ENCODE measurements at places on chromosomes 5 and 9.

DNA sequence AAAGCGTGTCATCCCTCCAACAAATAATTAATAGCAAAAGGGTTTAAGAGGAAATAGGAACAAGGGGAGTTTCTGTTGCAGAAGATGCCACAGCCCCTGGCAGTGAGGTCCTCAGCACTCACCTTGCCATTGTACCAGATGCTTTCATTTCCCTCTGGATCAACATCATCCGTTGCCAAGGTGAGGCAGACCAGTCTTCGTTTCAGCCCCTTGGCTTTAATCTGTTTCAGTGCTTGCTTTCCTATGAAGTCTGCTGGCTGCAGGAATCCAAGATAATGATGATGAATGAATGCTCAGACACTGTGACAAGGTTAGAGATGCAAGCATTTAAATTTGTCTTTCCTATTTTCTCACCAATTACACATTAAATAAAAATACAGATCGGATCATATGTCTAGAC is 20.0 kb upstream of the ARSB start:
- DNase-seq, result no peak

DNA sequence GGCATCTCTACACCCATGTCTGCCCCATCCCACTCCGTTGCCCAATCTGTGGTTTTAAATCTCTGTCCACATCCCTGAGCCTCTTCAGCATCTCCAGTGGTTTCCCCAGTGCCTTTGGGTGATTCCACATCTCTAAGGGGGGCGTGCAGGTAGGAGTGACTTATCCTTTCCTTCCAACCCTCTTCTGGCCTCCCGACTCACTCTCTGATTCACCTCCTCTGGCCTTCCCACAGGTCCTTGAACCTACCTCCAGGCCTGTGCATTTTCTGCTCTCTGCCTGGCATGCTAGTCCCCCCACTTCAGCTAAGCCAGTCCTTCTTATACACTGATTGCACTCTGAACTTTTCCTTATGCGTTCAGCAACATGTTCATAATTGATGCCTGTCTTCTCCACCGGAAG is 99.0 kb downstream of the RALGPS1 start:
- no peak for DNase-seq

- DNase-seq, result no peak
Measured at GRCh38 chr9:70479880-70480291, 65.4 kb upstream of the KLF9 start.

GRCh38 chr9:17361378-17361777 is 217.5 kb upstream of the SH3GL2 start:
- no peak for DNase-seq

DNA sequence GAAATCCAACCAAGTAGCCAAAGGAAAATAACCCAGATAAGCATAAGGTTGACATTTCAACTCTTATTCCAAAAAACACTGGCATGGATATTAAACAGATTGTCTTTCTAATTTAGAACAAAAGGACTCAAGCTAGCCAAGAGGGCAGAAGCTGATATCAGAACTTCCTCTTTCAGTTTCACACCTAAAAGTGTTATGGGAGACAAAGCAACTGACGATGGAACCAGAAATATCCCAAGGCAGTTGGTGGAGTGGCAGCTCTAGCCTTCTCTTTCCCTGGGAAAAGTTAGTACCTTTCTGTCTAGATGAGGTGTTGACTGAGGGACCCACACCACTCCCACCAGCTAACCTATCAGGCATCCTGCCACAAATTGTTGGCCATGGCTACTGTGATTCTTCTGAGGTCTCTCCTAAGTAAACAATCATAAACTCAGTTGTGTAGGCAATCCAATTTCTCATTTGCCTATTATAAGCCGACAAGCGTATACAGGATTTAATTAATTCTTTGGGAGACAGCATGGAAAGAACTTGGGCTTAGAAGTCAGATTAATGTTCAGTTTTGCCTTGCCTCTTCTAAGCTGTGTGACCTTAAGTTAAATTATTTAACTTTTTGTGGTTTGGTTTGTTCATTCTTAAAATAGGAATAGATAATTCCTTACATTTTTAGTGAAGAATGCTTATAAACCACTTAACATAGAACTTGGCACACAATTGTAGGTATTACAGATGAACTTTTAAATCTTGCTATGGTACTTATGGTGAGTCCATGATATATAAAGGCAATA is 110.9 kb upstream of the ADAMTSL1 start:
- peak; percentile 2 for DNase-seq

DNA sequence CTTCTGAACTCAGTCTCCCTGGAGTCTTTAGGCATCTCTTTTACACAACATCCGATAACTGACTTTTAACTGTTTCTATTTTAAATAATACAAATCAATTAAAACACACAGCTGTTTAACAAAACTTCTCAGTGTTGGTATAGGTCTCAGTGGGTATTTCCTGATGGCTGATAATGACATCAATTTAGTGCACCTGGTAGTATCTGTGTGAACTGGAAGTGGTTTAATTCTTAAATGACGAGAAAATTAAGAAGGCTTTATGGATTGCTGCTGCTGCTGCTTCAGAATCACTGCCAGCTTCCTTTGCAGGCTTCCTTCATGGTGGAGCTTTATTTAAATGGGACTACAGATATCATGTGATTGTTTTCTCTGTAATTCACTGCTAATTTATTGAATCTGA is 92.3 kb downstream of the RPS23 start:
- no peak for DNase-seq

DNA sequence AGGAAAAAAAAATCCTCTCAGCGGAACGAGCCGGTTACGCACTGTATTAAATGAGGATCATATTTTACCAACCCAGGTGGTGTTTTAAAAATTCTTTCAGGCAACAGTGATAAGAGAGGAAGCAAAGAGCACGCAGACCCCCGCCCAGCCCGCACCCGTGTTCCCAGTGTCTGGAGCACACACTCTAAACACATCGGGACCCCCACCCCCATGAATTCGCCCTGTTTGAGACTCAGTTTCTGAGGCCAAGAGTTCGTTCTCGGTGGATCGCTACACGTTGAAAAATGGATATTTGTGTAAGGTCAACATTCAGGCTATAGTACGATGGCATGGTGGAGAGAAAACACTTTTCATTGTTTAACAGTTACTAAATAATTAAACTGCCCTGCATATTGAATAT is 196.3 kb downstream of the MEF2C start:
- no peak for DNase-seq

- no peak for DNase-seq
Measured at GRCh38 chr9:14935106-14935751, 25.0 kb upstream of the FREM1 start.

GRCh38 chr5:110371725-110372041 is 354.8 kb downstream of the TMEM232 start:
- no peak for DNase-seq

DNA sequence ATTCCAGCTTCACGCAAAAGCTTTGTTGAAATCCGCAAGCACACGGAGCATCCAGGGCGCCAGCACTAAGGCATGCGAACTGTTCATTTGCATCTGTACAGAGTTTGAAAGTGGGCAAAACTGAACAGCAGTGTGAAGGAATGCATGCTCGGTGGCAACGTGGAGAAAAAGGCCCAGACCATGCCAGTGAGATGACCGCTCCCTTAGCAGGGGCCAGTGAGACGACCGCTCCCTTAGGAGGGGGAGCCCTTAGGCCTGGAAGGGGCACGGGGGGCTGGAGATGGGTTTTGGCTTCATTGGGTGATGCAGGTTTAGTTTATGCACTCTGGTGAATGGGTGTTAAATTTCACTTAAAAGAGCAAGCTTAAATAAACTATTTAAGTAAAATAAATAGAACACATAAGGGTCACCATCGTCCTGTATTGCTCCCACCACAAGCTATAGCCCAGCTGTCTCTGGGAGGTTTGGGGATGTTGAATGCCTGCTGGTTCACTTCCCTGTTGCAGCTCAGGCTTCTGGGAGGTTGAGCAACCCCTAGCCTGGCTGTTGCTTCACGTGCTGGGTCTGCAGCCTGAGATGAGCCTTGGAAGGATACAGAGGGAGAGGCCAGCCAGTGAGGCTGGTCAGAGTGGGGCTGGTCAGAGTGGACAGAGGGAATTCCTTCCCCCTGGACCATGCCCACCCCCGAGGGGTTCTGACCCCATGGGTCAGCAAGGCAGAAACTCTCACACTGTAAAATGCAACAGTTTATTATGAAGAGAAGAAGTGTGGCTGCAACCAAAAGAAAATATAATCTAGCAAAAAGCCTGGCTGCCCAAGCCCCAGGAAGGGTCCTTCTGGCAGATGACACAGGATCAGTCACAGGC is 4.6 kb upstream of the FCN1 start:
- DNase-seq, result no peak

DNA sequence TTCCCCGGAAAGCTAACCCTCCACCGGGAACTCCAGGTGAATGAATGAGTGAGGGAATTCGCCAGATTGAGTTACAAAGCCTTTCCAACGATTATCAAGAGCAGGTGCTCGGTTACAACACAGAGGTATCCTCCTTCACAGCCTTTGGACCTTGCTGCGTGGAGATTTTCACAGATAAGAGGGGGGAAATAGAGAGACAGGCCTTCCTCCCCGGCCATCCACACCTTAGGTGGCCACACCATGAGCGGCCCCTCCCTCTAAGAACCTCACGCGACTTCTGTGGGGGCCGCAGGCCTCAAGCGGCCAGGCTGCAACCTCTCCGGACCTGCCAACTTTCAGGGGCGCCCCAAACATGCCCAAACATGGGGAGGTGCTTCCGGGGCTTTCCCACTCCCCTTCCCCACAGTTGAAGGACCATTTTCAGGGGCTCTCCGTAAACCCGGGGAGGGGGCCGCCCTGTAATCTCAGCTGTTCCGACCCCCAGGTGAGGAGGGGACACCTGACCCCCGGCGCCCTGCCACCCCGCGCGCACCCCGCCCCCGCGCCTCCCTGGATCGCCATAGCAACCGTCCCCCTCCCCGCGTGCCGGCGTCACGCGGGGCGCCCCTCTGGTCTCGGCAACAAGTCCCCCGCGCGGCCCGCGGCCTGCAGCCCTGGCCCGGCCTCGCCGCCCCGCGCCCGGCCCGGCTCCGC is 603 bp downstream of the DENND1A start:
- DNase-seq, result no peak

DNA sequence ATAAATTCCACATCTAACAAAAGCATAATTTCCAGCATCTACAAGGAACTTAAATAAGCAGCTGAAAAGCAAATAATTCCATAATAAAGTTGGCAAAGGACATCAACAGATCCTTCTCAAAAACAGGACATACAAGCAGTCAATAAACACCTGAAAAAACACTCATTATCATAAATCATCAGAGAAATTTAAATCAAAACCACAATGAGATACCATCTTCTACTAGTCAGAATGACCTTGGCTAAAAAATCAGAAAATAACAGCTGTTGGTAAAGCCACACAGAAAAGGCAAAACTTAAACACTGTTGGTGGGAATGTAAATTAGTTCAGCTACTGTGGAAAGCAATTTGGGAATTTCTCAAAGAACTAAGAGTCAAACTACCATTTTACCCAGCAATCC is 1371.1 kb upstream of the ACO1 start:
- DNase-seq, result no peak

- DNase-seq, result no peak
Measured at GRCh38 chr5:35853631-35854030, 3.1 kb upstream of the IL7R start.

DNA sequence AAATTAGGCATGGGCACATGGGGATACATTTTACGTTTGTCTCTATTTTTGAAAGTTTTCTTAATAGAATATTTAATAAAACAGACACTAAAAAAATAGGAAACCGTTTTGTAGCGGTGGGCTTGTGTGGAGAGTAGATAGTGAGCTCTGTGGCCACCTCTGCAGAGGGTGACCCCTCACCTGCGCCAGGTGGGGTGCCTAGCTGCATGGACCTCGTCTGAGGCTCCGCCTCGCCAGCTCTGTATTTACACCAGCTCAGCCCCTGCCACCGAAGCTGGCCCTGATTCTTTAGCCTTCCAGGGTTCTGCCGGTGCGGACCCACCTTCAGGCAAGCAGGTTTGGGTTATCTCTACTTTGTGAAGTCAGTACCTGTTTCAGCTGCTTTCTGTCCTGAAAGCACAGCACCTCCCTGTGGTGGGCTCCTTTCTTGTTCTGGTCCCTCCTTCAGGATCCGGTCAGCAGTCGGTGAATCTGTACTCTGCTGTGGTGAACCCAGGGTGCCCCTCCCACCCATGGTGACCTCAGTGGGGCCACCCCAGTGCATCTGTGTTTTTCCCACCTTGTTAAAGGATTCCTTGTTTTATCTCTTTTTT is 105.2 kb upstream of the CACNA1B start:
- DNase-seq, result no peak

GRCh38 chr9:122827761-122828093 is 661 bp downstream of the PDCL start:
- no peak for DNase-seq

DNA sequence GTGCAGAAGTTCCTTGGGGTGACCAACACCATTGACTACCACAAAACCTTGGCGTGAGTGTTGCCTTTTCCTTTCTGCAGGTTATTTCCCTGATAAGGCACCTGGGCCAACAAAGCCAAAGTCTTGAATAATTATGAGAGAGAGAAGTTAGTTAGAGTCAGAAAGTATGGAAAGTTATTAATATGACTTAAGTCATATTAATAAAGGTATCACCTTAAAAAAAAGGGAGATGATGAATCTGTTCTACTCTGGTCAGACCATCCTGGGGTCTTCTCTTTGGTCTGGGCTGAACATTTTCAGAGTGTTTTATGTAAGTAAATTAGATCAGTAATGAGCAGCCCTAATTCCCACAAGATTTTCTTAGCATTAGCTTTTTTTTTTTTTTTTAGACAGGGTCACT is 41.8 kb downstream of the NDST1 start:
- DNase-seq, result no peak

GRCh38 chr5:95760273-95761191 is 29.4 kb downstream of the RHOBTB3 start:
- no peak for DNase-seq

- DNase-seq, result no peak
Measured at GRCh38 chr5:77935506-77936364, 159.6 kb upstream of the TBCA start.

- DNase-seq, result no peak
Measured at GRCh38 chr9:114431770-114432169, 44.0 kb upstream of the AKNA start.

GRCh38 chr5:148471379-148471778 is 87.6 kb downstream of the FBXO38 start:
- no peak for DNase-seq

GRCh38 chr5:107812570-107813141 is 141.9 kb upstream of the EFNA5 start:
- DNase-seq, result peak; percentile 21

- no peak for DNase-seq
Measured at GRCh38 chr5:38329132-38329715, 70.9 kb downstream of the EGFLAM start.

- no peak for DNase-seq
Measured at GRCh38 chr5:83471405-83472212, at the start of gene VCAN. Gene VCAN (plus strand): TSS chr5:83471744. CDS start chr5:83483519, 11,775 bp downstream.

- no peak for DNase-seq
Measured at GRCh38 chr5:67119010-67119409, 77.6 kb downstream of the CD180 start.

GRCh38 chr9:105047742-105048041 is 119.7 kb upstream of the ABCA1 start:
- DNase-seq, result no peak

DNA sequence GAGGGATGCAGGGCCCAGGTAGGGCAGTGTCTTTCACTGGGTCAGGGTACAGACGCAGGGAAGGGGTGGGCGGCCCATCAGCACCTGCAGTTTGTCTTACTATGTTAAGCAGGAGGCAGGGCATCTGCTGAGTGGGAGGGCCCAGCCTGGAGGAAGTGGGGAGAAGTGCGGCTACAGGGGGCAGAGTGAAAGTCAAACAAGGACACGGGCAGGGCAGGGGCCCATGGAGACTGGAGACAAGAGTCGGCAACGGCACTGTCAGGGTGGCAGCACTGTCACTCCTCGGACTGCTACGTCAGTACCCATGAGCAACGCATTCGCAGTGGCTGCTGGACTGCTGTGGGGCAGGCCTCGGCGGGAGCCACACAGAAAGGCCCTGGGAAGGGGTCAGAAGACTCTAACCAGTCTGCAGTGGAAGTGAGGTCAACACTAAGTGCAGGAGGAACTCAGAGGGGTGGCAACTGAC is 19.7 kb downstream of the CAMSAP1 start:
- DNase-seq, result peak; percentile 62

Data from GM12891 (cell line).